ENCODE measurements at places on chromosomes 11 and 22.

DNA sequence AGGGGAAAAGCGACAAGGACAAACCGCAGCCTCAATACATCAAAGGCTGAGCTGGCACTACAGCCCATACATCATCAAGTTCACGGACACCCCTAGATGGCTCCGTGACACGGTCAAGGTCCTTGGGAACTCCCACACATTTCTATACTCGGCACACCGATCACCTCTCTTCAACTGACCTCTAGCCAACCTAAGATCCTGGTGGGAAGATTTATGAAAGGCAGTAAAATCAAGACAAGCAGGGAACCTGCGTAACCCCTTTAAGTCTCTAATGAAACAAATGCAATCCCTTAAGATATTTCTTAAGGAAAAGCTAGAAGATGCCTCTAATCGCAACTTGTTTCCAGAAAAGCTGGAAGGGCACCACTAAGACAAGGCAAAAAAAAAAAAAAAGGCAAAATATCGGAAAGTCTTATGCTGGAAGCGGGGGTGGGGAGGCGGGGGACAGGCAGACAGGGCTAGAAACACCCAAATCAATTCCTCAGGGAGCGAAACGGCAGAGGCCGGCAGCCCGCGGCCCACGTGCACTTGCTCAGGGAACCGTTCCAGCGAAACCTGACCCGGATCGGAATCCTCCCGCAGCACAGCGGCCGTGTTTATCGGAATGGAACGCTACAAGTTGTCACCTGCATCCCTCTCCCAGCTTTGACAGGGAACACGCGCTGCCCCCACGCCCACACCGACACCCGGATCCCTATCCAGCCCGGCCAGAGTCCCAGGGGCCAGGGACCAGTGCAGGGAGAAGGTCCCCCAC lies 1.4 kb downstream of the ARHGAP20 start:
- DNase-seq = peak; percentile 4

- DNase-seq = no peak
Observed at GRCh38 chr11:45852712-45853101, 5.4 kb downstream of the CRY2 start.

GRCh38 chr11:64859542-64860414 lies 15.3 kb upstream of the CDC42BPG start:
- no peak for DNase-seq

- DNase-seq = no peak
Observed at GRCh38 chr11:2724653-2725367, 25.0 kb upstream of the KCNQ1OT1 start.

- DNase-seq = peak; percentile 7
Observed at GRCh38 chr11:37712251-37712650, 1114.2 kb upstream of the RAG2 start.

GRCh38 chr11:44036811-44037657 lies 10.7 kb upstream of the ACCSL start:
- peak; percentile 80 for DNase-seq
